Temporal lobe (tissue), 4 donors: ENCODE measurements at places on chromosomes 2 and 18. TPM values are rescaled to one million over a fixed set of nuclear protein-coding genes. Genes with fewer than 3 reads are reported as not detected.

CROCC2 gene
- total RNA-seq, result not detected

HTR2B gene
- 0.25 TPM for total RNA-seq

NT5C1B gene
- total RNA-seq, result not detected

MC2R gene
- not detected for total RNA-seq

NTSR2 gene
- total RNA-seq, result 0.25 TPM
